CD8-positive, alpha-beta T cell (primary cell): ENCODE measurements at places on chromosomes 1 and 21.

DNA sequence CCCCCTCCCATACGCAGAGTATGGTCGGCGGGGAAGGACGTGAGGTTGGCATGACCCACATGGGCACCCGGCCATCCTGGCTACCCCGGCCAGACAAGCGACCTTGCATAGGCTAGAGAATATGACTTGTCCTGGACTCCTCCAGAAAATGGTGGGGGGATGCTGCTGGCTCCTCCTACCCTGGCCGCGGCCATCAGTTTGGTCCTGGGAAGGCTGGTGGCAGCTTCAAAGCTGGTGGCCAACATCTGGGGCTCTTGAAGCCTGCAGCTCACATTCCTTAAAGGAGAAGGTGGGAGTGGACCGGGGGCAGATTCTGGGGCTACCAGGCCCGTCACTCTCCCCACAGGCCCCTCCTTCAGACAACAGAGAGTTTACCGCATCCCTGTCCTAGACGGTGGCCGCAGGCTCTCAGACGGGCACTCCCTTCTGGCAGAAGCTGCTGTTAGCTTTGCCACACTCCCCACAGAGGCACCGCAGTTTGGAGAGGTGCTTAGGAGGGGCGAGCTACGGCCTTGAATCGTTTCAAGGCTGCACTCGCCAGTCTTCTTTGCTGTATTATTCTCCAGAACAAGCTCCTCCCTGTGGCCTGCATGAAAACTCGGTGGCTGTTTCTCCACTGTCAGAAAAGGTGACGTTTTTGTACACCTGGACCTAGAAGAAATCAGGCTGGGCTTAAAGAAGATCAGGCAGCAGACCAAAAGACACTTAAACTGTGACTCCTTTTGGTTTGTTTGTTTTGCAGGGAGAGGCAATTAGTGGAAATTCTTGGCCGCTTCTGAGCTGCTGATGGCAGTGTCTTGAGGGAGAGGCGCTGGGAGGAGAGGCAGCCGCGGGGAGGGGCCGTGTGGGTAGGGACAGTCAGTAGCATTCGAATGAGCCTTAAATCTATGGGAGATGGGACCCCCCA lies 68.0 kb downstream of the RUNX3 start:
- DNase-seq = peak; percentile 28

DNA sequence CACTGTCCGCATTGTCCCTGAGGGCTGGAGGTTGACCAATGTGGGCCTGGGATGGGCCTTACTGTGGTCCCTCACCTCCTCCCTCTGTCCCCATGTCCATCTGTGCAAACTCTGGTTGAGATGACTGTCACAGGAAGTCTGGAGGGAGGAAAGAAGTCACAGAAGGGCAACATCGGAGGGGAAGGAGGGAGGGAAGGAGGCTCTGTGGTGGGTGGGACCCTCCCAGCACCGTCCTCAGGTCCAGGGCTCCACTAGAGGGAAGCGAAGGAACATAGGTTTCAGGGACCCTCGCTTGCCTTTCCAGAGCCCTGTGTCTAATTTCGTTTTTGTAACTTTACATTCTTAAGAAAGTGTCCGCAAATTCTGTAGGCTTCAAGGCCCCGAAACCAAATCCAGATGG lies 111.3 kb upstream of the SLC44A3 start:
- DNase-seq = no peak

DNA sequence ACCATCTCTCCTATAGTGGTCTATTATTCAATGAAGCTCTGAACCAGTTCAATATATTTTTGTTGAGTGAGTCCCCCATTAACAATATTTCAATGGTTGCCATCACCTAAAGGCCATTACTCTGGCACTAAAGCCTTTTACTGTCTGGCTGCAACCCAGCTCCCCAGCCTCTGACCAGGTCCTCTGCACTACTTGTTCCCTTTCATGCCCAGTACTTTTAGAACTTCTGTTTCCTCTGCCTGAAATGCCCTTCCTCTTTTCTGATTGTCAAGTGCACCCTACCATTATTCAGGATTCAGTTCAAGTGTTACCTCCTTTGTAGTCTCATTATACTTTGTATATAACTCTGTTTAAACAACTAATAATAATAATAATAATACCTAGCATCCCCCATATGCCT lies 30.4 kb upstream of the ZFYVE9 start:
- DNase-seq = no peak

- no peak for DNase-seq
These were observed 30.4 kb downstream of the NPHS2 start for GRCh38 chr1:179545321-179545720.

DNA sequence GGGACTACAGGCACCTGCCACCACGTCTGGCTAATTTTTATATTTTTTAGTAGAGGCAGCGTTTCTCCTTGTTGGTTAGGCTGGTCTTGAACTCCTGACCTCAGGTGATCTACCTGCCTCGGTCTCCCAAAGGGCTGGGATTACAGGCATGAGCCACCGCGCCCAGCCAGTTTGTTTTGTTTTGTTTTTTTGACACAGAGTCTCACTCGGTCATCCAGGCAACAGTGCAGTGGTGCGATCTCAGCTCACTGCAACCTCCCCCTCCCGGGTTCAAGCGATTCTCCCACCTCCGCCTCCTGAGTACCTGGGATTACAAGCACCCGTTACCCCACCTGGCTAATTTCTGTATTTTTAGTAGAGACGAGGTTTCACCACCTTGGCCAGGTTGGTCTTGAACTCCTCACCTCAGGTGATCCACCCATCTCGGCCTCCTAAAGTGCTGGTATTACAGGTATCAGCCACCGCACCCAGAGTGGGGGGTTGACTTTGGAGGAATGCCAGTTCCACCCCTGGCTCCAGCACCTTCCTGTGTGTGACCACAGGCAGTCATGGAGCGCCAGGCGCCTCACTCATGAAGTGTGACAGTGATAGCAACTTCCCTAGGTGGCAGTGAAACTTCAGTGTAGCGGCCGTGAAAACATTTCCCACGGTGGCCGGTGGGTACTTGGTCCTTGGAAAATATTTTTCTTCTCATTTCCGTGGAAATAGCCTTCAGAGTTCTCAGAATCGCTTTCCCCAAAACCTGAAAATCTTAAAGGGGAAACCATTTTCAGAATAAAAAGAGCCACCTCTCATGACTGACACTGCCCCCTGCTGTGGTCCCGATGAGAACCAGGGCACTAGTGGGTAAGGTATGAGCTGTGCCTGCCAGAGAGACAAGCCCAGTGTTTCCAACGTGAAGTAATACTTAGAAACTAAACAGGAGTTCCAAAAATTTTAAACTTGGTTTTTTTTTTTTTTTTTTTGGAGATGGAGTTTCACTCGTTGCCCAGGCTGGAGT lies 48.6 kb downstream of the WDR4 start:
- DNase-seq = peak; percentile 20

GRCh38 chr1:108034396-108034795 lies 69.4 kb upstream of the VAV3 start:
- no peak for DNase-seq

DNA sequence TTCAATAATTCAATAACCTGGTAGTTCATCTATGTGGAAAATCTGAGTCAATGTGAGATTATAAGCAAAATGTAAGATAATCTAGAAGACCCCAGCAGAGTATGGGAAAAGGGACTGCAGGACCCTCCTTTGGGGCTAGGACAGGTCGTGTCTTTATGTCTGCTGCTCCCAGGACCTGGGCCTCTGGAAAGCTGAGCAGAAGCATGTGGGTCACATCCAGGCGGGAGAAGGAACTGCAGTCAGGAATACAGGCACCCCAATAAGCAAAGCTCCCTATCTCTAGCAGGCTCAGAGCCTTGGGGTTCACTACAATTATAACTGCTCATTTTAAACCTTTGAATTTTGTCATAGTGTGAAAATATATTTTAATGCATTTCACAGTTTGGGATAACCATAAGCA lies 73.9 kb upstream of the MCOLN3 start:
- no peak for DNase-seq

DNA sequence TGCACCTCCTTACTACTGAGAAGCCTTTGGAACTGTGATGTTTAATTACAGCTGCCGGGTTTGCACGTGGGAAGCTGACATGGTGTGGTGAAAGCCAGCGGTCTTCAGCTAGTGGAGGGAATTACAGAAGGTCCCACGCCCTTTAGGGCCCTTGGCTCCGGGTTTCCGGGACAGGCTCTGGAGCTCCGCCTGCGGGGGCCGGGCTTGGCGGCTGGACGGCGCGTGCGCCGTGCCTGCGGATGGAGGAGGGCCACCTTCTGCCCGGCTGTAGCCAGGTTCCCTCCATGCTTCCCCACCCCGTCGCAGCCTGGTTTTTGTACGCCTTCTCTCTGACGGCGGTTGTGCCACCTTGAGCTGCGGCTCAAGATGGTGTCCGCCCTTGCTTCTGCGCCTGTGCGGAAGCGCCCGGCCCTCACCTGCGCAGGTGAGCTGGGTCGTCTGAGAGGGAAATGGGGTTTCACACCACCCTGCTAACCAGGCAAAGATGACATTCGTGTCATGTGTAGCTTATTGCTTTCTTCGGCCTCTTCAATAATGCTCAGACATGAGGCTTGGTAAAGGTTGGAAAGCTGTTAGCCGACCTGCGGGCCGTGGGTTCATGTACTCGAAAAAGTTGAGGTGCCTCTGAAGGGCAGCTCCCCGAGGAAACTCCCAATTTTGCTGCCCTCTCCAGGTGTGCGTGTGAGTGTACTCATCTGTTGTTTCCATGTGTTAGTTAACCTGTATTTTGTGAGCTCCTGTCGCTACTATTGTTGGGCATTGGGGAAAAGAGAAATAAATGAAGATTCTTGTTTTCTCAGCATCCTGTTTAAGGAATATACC lies 36.6 kb upstream of the OPRD1 start:
- DNase-seq = peak; percentile 83

GRCh38 chr21:34730194-34730593 lies 61.4 kb downstream of the CLIC6 start:
- no peak for DNase-seq

DNA sequence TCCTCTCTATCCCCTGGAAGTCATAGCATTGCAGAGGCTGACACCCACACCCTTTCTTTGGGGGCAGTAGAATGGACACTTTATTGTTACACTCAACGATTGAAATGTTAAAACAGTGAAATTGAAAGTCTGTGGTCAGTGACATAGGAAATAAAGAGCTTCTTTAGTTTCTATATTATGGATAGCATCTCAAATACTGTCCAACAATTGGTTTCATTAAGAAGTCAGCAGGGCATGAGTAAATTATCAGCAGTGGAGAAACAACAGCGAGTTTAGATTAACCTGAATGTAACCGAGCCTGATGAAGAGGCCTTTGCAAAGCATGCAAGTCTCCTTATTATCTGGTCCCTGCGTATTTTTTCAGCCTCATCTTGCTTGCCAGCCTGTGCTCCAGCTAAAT lies 350.7 kb downstream of the NTNG1 start:
- DNase-seq = no peak

GRCh38 chr1:43622471-43622870 lies 27.5 kb upstream of the KDM4A start:
- no peak for DNase-seq

DNA sequence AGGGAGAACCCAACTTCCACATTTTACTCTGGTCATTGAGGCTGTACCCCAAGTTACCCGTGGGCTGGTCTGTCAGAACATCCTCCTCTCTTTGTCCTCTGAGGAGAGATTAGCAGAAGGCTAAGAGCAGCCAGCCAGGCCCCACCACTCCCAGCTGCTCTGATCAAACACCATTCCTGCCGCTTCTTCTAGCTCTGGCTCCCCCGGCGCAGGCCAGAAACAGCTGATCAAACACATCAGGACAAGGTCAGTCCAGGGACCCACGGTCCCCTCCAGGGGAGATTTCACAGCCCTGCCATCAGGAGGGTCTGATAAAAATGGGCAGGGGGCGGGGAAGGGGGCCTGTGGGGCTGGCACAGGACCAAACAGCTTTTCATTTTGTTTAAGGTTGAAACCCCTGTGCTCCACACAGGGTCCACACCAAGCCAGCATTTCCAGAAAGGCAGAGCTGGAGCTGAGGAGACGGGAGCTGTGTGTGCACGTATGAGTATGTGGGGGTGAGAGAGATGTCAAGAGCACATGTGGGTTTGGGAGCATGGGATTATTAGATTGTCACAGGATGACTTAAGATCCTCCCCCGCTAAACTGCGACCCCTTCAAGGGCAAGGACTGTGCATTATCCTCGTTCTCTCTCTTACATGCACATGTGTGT lies 29.9 kb upstream of the EPHA8 start:
- no peak for DNase-seq

DNA sequence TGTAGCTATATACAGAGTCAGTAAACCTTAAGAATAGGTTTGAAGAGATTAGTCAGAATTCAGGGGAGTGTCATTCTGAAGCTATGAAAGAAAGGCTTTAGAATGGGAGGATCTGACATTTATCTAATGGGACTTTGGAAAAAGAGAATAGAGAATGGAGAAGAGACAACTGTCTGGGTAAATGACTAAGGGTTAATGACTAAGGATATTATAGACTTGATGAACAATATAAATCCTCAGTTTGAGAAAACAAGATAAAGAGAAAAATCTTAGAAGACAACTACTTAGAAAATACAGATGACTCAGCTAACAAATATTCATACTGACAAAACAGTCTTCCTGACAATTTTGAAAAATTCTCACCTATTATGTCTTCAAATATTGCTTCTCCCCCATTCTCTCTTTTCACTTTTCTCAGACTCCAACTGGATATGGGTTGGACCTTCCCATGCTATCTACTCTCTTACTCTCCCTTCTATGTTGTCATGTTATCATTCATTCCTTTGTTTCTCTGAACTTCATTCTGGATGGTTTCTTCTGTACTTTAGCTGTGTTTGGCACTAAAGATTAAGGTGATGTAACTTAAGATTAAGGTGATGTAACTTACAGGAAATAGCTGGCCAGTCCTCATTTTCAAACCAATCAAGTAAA lies 20.4 kb downstream of the SLC16A1 start:
- DNase-seq = no peak

- DNase-seq = no peak
These were observed 780.6 kb downstream of the LTN1 start for GRCh38 chr21:28212061-28212460.

DNA sequence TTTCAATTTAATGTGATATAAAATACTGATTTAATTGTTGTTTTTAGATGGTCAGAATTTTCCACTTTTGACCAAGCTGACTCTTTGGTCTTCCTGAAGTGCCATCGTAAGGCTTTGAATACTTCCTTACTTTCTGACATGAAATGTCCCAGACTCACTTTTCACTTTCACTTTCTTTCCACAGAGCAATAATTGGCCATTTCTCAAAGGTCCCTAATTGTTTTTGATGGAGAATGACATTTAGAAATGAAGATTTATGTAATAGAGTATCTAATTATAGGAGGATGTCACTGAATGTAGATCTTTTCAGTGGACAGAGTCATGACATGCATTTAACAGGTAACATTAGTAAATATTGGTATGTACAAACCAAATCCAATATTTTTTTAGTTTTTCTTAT lies 1141.6 kb downstream of the KCNT2 start:
- DNase-seq = no peak

DNA sequence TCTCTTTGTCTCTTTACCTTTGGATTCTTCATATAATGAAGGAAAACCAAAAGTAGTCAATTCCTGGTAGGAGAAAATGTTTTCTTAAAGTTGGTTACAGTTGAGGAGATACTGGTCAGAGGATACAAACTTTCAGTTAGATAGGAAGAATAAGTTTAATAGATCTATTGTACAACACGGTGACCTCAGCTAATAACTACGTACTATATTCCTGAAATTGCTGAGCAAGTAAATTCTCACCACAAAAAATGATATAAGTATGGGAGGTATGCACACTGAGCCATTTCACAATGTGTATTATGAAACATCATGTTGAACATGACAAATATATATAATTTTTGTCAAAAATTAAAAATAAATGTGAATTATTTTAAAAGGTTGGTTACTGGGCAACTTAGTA lies 20.4 kb downstream of the SSX2IP start:
- no peak for DNase-seq
